Fibroblast of the conjunctiva (primary cell): ENCODE measurements at places on chromosomes 1 and 21.

DNA sequence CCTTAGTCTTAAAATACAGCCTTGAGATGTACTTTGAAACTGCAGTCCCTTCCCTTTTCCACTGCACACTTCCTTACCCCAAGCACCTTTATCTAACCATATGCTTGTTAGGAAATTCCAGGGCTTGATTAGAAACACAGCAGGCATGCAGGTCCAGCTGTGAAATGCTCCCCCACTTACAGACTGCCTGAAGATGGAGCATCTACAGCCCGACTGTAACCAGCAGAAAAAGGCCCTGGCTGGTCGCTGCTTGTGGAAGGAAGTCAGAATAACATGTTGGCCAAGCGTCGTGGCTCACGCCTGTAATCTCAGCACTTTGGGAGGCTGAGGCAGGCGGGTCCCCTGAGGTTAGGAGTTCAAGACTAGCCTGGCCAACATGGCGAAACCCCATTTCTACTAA is 37.2 kb downstream of the VN1R5 start:
- DNase-seq = no peak

GRCh38 chr1:213533125-213533524 is 454.6 kb upstream of the PROX1 start:
- DNase-seq = no peak

- DNase-seq = no peak
Observed at GRCh38 chr1:174815036-174815435, 184.7 kb upstream of the CACYBP start.

DNA sequence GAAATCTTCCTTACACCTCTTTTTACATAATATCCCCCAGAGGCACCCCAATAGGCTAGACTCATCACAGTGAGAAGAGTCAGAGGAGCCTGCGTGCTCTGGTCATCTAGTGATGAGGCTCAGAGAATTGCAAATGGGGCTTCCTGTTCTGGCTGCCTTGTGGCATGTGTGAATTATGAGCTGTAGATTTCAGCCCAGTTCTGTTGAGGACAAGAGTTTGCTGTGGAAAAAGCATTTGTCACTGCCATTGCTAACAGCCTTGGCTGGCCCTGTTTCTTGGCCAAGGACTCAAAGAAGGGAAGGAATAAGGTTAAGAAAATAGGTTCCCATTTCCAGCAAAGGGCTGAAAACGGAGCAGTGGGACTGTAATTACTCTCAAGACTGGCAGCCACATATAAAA is 30.7 kb downstream of the MRAP start:
- no peak for DNase-seq

GRCh38 chr1:1022302-1023009 is 2.5 kb downstream of the AGRN start:
- DNase-seq = no peak

GRCh38 chr1:116947092-116947860 is 37.6 kb downstream of the PTGFRN start:
- DNase-seq = no peak

DNA sequence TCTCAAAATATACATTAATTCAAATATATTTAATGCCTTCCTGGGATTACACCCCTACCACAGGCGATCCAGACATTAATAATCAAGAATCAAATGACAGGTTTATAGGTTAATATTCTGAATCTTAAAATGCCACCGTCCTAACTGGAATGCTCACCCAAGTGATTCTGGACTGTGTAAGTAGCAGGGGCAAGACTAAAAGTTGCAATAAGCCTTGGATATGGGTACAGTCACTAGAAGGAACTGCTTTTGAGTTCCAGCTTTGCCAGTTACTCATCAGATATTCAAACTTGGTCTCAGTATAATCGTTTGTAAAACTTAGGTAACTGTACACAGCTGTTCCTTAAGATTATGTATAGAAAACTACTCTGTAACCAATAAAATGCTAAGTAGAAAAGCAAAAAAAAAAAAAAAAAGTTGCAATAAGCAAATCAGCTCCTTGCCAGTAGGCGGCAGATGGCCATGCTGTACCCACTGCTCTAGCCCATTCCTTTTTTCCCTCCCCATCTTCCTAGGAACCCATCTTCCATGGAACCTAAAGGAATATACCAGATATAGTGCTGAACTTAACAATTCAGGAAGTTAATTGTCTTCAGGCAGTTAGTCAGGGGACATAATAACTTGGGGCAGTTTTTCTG is 10.5 kb downstream of the RO60 start:
- peak; percentile 17 for DNase-seq

DNA sequence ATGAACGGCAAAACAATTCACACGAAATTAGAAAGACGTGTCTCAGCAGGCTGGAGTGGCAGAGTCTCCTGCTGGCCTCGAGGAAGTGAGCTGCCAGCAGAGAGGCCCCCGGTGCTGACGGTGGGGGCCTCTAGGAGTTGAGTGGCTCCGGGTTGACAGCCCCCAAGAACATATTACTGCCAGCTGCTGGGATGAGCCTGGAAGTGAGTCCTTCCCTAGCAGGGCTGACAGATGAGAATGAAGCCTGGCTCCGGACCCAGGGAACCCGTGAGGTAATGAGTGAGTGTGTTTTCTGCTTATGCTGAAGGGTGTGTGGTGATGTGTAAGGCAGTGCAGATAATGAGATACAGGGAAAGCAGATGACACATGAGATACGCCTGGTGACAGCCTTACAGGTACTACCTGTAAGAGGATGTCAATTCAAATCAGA is 23.5 kb upstream of the LRRC47 start:
- no peak for DNase-seq

- DNase-seq = no peak
Observed at GRCh38 chr1:160192234-160192633, 1.9 kb downstream of the CASQ1 start.

- DNase-seq = no peak
Observed at GRCh38 chr1:178490136-178490535, 6.6 kb downstream of the CLEC20A start.

- DNase-seq = no peak
Observed at GRCh38 chr1:87202922-87203655, 125.6 kb upstream of the LMO4 start.

- DNase-seq = no peak
Observed at GRCh38 chr1:179082333-179082998, 596 bp downstream of the TOR3A start.

GRCh38 chr1:154628121-154628405 is 20.1 kb upstream of the ADAR start:
- DNase-seq = no peak

GRCh38 chr1:160628799-160629263 is 18.0 kb downstream of the SLAMF1 start:
- no peak for DNase-seq

GRCh38 chr1:67001682-67002425 is 52.1 kb downstream of the SLC35D1 start:
- no peak for DNase-seq

DNA sequence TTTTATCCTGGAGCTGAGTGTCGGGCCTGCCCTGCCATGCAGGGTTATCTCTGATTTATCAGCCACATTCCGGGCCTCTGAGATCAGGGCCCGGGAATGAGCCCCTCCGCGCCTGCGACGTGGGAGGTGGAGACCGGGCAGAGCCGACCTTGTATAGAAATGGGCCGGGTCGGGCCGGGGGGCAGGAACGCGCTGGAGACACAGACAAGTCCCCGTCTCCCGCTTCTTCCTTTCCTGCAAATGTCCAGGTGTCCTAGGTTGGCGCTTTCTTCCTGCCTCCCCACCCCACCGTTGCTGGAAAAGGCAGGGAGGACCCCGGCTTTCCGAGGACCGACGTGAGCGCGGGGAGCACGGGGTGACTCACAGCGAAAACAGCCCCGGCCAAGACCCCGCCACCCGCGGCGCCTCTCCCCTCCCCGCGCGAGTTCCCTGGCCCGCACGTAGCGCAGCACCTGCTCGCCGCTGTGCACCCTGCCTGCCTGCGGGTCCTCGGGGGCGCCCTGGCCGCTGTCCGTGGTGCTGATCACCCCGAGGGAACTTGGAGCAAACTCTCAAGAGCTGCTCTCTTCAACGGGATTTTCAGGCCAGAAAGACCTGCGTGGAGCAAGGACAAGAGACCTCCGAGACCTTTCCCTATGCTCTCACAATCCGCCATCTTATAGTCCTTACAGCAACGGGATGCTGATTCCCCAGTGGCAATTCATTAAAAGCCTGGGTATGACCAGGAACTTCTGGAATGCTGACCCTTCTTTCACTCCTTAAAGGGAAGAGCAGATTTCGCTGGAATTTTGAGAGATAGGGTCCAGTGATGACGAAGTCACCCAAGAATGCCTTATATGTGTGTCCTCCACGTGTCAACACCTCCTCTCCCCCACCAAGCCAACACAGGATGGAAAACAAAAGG is 475 bp upstream of the NPPB start:
- DNase-seq = no peak

DNA sequence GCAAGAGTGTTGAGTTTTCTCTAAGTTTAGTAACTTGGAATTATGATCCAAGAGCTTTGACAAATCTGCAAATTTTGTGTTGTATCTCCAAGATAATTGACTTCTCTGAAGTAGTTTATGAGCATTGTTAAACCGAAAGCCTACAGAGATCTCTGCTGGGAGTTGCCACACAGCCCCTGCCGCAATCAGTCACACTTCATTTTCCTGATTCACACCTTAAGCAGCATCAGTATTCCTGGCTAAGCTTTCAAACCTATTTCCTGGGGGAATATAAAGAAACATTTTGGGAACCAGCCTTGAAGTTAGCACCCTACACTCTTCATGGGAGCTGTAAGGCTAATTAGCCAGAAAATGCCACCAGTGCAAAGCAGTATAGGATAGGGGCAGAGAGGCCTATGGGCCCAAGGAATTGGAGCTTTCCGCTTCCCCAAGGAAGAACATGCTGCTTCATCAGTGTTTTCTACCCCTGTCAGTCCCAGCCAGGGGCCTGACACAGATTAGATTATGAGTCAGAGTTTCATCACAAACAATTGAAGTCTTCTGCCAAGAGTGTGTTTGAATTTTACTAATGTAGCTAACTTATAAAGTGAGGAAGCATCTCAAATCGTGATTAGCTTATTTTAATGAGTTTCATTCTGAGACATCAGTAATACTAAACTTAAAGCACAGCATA is 23.2 kb upstream of the CACYBP start:
- no peak for DNase-seq

DNA sequence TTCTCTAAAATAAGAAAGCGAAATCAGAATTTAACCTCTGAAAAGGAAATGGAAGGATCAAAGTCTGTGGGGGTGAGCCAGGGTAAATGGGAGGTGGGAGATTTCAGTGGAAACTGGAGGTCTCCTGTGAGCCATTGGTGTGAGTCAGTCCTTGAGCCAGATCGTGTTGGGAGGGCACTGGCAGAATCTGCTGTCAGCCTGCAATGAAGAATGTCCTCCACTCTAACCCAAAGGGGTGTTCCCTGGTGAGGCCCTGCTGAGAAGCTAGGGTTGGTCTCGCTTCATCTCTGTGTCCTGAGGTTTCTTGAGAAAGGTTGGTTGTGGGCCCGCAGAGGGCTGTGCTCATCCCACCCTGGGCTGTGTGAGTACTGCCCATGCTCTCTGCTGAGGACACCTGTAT is 2.4 kb downstream of the QSOX1 start:
- no peak for DNase-seq

DNA sequence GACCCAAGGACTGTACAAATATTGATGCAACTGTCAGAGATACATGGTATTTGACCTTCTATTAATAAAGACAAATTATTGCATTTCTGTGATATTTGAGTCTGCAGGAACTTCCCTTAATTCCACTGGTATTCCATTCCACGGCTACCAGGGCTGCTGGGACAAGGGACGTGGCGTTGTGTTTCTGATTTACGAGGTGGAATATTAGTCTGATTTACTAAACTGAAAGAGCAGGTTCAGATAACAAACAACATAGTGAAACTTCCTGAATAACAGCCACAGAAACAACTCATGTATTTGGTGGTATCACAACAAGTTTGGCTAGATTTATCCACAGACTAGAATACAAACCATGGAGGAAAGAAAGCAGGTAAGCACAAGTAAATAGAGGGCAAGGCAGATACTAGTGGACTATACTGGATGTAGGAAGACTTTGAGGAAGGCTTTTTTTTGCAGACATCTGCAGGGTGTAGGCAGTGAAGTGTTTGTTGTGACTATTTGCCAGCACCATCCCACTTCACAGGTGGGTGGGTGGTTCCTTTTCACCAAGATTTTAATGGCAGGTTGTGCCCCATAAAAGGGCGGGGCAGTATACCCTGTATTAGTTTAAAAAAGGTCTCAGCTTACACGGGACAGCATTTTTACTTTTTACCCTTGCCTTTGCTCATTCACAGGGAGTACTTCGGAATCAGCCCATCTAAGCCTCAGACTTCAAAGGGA is 100.4 kb downstream of the FGGY start:
- DNase-seq = no peak

GRCh38 chr1:44249543-44249942 is 36.3 kb downstream of the DMAP1 start:
- DNase-seq = no peak

DNA sequence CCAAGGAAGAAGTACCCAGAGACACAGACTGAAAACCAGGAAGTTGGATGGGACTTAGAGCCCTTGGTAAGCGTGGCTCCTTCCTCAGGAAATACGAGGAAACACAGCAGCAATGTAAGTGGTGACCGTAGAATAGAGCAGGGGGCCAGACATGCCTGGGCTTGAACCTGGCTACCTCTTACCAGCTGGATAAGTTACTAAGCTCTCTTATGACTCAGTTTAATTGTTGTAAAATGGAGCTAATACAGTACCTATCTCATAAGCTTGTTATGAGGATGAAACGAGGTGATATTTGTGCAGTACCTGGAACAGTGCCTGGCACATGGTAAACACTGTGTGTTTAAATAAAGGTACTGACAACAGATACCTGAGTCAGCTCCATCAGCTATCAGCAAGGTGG is 19.2 kb downstream of the EBNA1BP2 start:
- DNase-seq = no peak

DNA sequence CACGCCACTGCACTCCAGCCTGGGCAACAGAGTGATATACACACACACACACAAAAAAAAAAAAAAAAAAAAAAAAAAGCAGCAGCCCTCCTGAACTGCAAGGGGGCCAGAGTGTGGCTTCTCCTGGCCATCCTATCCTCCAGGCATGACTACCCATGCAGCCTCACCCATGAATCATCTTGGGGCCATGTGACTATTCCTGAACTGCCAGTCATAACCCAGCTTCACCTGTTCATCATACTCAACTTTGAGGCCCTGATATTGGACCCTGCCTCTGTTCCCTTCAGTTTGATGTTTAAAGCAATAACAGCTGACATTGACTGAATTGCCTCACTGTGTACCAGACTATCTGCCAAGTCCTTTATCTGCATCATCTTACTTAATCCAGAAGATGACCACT is 2.8 kb upstream of the HPCAL4 start:
- DNase-seq = no peak
